ENCODE measurements at places on chromosomes 3 and 15.

DNA sequence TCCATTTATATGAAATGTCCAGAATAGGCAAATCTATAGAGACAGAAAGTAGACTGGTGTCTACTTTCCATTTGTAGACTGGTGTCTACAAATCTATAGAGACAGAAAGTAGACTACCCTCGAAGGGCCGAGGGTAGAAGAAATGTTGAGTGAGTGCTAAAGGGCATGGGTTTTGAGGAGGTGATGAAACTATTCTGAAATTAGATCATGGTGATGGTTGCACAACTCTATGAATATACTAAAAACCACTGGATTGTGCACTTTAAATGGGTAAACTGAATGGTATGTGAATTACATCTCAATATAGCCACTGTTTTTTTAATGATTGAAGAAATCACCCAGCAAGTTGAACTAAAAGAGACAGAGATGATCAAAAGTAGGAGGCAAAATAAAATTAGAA, 27.9 kb downstream of the TP53BP1 start:
- DNase-seq: no peak

DNA sequence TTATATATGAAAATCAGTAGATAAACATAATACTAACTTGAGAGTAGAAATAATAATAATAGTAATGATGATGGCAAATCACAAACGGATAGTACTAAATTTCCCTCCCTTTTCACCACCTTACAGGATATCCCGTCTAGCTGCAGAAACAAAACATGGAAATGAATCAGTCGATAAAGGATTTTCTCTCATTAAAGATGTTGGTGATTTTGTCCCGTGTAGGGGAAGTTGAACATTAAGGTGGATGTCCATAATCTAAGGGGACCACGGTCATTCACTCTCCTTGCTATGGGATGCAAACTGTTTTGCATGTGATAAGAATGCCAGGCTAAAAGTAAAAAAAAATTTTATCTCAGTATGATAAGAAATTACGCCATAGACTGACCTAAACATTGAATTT, 1027.7 kb upstream of the NR2F2 start:
- DNase-seq: no peak

GRCh38 chr3:196122021-196122687, 40.3 kb upstream of the TFRC start:
- no peak for DNase-seq

DNA sequence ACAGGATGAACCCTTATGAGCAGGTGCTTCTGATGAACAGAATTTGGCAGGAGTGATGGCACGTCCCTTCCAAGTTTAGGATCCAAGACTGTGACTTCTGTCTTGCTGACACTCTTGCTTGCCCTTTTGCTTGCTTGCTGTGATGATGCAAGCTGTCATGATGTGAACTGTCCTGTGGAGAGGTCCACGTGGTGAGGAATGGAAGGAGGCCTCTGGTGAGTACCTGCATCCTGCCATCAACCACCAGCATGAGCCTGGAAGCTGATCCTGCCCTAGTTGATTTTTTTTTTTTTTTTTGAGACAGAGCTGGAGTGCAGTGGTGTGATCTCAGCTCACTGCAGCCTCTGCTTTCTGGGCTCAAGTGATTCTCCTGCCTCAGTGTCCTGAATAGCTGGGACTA, 45.5 kb downstream of the EDEM1 start:
- no peak for DNase-seq

DNA sequence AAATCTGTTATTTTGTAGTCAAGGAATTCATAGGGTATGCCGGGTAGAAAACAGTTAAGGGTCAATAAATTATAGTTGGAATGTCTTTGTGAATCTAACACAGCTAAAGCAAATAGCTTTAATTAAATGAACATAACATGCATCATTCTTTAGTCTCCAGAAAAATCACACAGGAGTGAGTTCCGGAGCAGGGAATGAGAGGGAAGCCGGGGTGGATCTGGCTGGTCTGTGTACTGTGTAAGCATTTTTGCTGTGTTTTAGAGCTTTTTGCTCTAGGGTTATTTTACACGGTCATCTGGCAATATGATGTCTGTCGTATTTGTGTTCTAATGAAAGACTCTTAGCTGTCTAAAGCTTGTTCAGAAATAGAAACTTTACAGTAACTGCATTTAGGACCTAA, 57.5 kb downstream of the MED12L start:
- no peak for DNase-seq

- DNase-seq: no peak
Observed at GRCh38 chr3:59266551-59266950, 216.7 kb upstream of the CFAP20DC start.

GRCh38 chr3:9349321-9350117, 13.3 kb upstream of the THUMPD3 start:
- DNase-seq: no peak

DNA sequence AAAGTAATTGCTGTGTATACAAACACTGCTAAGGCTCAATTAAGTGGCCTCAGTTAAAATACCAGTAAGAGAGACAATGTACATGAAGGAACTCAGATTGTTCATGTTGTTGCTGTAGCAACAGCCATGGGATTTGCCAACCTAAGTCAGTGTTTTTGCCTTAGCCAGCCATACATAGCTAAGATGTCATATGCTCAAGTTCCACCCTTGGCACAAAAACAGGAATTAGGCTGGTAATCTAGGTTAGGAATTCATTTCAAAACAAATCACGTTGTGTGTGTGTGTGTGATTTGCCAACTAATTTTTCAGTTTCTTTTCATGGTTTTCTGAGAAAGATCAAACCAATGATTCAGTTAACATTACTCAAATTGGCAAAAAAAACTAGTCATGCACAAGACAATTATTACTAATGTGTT, 143.7 kb upstream of the KCNMB2 start:
- DNase-seq: no peak

GRCh38 chr15:62766599-62766998, 275.9 kb upstream of the TPM1 start:
- no peak for DNase-seq

DNA sequence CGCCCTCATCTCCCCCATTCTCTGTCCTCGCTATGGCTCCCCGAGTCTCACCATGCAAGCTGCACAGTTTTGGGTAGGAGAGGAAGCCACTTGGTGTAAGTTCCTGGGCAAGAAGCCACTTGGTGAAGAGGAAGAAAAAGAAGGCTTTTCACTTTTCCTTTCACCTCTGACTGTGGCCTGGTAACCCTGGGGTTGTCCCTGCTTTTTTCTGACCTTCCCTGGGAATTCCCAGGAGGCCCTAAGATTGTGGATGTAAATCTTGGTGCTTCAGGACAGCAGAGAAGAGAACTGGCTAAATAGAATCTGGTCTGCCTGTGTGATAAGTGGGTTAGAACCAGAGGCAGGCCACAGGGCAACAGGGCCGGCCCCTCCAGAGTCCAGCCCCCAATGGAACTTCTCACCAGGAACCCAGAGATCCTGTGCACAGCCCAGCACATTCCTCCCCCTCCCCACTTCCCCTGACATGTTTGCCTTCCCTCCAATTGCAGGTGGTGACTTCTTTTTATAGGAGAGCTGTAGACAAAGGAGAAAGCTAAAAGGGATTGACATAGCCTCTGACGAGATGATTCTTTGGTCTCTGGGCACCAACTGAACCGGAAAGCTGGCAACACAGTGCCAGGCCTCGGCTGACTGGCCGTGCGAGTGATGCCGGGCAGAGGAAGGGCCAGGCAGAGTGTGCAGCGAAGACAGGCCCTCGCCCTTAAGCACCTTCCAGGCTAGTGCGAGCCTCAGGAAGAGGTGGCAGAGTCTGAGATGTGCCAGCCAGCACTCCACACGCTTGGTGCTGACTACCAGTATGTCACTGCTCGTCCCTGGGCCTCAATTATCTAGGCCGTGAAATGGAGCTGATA, 19.4 kb upstream of the SKOR1 start:
- no peak for DNase-seq

GRCh38 chr3:170961616-170962400, 53.4 kb upstream of the EIF5A2 start:
- no peak for DNase-seq

DNA sequence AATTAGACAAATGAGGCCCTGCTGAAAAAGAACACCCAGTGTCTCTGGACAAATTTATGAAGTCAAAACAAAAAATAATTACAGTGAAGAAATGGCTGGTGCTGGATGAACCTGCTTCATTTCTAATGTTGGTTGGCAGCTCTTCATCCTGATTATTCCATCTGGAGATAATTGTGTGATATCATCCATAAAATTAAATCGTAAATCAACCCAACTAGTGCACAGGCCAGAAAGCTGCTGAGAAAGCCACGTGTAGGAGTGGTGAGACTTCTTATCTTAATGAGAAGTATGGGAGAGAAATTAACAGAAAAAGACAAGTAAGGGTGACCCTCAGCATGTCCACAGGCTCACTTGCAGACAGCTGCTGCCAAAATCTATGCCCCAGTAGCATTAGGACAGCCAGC, 465.2 kb upstream of the TGFBR2 start:
- no peak for DNase-seq

DNA sequence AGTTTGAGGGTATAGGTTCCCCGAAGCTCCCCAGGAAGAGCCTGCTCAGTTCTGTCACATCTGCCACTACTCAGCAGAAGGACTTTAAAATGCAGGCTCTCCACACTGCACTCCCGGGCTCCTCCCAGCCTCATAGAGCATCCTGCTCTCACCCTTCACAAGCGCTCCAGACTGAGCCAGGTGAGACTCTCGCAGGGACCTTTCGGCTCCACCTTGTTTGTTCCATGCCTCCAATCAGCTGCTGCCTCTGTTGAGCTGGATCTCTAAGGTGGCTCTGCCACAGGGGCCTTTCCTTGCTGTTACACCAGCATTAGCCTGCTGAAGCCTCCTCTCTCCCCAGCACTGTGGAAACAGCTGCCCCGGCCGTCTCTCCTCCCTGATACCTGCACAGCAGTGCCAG, 56.1 kb downstream of the SLCO3A1 start:
- no peak for DNase-seq

DNA sequence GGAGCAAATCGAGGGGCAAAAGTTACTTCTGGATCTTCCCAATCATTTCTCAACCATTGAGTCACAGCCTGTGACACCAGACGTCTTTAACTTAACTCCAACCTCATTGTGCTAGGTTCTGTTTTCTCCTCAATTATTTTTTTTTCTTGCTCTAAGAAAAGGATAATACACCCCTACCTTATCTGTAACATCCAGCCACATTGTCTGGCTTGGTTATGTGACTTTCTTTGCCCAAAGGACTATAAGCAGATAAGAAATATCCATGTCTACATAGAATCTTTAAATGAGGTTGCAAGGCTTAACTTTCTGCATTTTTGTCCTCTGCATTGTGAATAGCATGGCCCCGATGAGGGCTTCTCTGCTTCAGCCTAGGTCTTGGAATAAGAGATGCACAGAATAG, 782.4 kb upstream of the CFAP20DC start:
- DNase-seq: no peak

- no peak for DNase-seq
Observed at GRCh38 chr3:142977399-142977728, 13.9 kb upstream of the PAQR9 start.

GRCh38 chr3:184952671-184953070, 140.7 kb downstream of the VPS8 start:
- no peak for DNase-seq

DNA sequence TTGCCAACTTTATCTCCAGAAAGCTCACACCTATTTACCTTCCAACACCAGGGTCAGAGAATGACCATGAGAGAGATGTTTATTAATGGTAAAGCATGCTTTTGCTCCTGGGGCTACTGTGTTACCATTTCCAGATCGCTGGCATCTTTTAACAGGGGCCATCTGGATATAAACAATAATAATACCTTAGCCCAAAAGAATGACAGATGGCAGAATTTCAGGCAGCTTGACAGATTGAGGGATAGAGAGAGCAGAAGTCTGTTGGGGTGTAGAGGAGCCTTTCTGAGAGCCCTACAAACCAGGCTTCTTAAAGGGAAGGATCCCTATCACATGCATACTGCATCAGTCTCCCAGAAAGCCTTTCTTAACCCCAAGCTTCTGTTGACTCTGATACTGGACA, 17.7 kb downstream of the RBP1 start:
- DNase-seq: no peak

- DNase-seq: no peak
Observed at GRCh38 chr3:155504682-155505081, 211.2 kb upstream of the STRIT1 start.

GRCh38 chr15:92963794-92964193, 63.7 kb downstream of the CHD2 start:
- DNase-seq: no peak

- no peak for DNase-seq
Observed at GRCh38 chr15:66730168-66731021, 28.4 kb downstream of the SMAD6 start.

- DNase-seq: no peak
Observed at GRCh38 chr3:151426341-151426657, 34.6 kb downstream of the IGSF10 start.

DNA sequence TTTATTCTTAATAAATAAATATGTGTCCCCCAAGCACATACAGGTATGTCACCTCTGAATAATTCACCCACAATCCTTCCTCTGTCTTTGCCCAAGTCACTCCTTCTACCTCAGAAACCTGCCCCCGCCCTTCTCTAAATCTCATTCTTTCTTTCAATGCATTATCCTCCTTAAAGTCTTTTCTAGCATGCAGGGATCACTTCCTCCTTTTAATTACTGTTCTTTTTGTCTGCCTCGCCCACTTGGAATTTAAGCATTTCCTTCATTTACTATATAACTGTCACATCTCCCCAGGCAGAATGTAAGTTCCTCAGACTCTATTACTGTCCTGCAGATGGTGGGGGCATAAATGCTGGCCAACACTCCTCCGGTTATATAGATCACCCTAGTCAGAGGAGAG, 7.8 kb downstream of the CCDC80 start:
- DNase-seq: no peak

DNA sequence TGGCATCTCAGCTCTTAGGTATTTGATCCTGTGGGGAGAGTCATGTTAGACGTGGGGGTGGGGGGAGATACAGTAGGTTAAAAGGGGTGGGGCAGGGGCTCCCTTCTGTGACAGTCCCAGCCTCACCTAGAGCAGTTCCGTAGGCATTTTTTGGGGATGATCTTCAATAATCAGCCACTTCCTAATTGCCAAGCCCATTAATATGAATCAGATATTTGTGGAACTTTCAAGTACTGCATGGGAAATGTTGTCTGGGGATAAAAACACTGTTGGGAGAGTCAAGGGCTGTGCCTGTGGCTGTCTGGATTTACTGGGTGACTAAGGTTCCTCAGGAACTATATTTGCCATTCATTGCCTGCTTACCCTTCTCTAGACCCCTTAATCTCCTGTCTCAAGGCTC, 9.5 kb downstream of the C3orf52 start:
- no peak for DNase-seq

DNA sequence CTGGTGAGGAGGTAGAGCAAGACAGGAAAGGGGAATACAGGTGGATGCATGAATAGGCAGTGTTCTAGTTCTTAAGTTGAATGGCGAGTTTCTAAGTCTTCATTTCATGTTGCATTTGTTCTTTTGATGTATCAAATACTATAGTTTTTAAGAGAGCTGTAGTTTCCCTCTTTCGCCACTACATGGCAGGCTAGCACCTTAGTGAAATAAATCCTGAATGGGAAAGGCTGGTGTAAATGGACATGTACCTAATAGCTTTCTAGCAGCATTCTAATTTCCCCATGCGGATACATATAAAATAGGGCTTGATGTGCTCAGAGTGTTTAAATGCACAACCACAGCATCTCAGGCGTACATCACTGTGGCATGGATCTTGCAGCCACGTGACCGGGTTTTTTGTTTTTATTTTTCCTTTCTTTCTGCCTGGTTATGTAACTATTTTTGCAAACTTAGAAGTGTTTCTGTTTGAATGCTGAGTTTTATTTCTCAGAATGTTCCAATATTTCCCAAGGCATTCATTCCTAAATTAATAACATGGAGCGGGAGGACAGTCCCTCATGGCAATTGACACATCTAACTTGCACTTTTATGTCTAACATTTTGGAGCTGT, 23.5 kb upstream of the CLN6 start:
- DNase-seq: no peak

GRCh38 chr3:152621967-152622810, 212.7 kb upstream of the P2RY1 start:
- no peak for DNase-seq

Data from stimulated activated CD8-positive, alpha-beta memory T cell treated with anti-CD3 and anti-CD28 coated beads, Interleukin-7, amount 100 ng/mL, for 1 hour (primary cell).